SHP77 treated with DMSO at 0.1 percent for 48 hours (cell line): ENCODE measurements at places on chromosomes 6 and 20.

DNA sequence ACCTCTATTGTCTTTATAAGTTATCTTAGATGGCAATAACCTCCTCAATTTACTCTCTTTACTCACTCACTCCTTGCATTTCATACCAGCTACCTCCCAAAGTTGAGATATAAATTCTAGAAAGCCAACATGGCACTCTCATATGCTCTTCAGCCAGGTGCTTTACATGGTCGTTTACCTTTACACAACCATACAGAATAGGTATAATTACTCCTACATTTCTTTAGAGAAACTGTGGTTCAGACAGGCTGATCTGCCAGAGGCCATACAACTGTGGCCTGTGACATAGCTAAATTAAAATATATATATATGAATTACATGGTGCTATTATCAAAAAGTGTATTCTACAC is 45.7 kb downstream of the HBS1L start:
- no peak for DNase-seq

- peak; percentile 17 for DNase-seq
Measured at GRCh38 chr6:158131926-158132325, 36.1 kb downstream of the SERAC1 start.

DNA sequence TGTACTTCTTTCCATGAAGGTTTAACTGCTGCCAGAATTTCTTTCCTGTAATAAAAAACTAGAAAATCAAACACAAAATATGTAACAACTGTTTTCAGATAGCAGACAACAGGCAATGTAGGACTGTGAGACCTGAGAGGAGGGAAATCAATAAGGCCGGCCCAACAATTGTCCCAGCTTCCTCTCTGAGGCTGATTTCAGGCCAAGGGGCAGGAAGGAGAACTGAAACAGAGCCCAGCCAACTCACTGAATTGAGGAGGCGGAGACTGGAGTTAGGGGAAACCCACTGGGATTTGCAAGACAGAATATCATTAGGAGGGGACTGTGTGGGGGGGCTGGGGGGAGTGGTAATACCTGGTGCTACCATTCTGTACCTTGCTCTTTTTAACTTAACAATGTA is 42.2 kb downstream of the FLRT3 start:
- no peak for DNase-seq

- peak; percentile 58 for DNase-seq
Measured at GRCh38 chr6:135667691-135668455, 170.3 kb upstream of the AHI1 start.

DNA sequence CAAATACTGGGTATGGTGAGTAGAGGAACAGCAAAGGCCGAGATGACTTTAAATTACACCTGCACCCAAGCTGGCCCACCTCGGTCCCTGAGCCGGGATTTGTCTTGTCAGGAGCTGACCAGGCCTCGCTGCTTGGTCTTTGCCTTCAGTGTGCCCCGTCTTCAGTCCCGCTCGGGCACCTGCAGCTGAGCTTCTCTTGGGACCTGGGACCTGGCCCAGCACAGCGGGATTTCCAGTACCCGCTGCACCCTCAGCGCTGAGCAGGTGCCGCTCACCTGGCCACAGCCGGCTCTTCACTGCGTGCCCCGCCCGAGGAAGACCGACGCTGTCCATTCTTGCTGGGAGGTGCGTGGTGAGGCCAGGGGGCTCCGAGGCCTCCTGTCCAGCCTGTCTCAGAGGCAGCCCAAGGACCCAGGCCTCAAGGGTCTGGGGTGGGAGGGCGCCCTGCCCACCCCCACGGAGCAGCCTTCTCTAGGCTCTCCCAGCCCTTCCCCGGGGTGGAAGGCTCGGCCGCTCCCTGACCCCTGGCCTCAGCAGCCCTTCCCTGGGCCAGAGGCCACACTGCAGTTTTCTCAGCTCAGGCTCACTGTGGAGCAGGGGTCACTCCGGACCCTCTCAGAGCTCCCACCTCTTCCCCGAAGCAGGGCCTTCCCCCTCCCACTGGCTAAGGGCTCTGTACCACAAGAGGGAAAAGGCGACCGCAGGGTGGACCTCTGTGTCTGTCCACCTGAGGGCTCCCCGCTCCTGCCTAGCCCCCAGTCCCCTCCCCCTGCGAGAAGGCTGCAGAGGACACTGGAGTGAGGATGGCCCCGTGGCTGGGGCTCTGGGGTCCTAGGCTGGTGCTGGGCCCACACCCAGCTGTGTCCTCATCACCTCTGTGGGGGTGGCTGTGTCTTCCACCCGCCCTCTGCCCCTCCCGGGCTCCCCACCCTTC is 119.3 kb downstream of the RNASET2 start:
- DNase-seq, result no peak

DNA sequence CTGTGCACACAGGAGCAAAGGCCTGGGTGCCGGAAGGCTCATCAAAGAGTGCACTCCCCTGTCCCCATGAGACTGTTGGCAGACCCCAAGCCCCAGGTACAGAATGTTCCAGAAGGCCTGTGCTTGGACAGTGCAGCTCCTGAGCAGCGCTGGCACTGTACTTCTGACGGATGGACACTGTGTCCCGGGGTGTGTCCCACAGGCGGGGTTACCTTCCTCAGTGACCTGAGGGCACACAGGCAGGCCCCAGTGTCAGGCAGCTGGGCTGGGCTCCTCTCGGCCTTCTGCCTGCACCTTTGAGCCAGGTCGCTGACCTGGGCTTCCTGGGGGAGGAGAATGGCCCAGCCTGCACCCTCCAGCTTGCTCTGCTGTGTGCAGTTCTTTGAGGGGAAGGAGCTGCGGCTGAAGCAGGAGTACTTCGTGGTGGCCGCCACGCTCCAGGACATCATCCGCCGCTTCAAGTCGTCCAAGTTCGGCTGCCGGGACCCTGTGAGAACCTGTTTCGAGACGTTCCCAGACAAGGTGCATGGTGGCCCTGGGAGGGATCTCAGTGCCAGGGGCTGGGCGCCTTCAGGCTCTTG is 30.1 kb downstream of the PYGB start:
- DNase-seq, result no peak

DNA sequence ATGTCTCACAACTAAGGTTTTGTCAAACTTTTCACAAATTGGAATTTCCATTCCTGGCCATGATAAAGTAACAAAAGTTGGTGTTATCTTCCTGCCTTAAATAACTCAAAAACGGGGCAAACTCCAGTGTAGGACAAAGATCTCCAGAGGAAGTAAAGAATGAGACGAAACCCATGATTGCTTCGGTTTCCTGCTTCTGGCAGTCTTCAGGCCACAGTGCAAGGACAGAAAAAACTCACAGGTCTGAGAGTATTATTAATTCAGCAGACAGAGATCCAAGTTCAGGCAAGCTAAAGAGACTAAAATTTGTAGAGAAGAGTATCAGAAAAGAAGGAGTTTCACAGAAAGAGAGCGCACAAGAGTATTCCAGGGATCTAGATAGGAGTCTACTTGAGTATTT is 64.8 kb upstream of the RCAN2 start:
- DNase-seq, result no peak

DNA sequence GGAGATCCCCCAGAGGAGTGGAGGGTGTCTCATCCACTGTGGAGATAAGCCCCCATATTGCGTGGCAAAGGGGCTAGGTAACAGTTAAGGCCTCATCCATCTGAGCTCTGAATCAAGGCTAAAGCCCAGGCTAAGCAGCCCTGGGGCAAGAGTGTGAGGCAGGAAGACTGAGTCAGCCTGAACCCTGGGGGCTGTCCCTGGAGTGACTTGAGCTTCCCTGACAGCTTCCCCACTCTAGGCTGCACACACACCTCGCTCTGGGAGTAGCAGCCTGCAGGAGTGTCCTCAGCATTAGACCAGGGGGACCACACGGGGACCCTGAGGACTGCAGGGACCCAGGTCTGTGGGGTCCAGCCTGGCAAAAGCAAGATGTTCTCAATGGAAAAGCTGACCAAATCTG is 27.9 kb downstream of the UBD start:
- no peak for DNase-seq

- no peak for DNase-seq
Measured at GRCh38 chr6:1764397-1764987, 154.8 kb downstream of the FOXC1 start.

DNA sequence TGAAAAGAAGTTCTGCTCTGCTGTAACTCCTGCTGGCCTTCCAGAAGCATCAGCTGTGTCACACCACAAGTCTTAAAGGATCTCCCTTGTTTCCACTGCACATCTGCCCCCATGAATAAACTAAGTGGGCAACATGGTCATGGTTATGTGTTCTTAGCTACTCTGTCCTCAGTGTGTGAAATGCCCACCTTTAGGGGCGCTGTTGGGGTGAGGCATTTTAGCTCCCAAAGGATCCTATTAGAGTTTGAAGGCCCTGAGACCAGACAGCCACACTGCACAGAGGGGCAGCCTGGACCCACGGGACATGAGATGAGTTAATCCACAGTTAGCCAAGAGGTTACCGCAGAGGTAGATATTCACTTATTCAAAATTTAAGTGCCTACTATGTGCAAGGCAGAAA is 294.3 kb upstream of the QKI start:
- DNase-seq, result no peak

- DNase-seq, result no peak
Measured at GRCh38 chr6:43973357-43973756, 153.9 kb downstream of the MRPL14 start.

- no peak for DNase-seq
Measured at GRCh38 chr20:64041781-64042053, 5.7 kb downstream of the C20orf204 start.
